ENCODE measurements at places on chromosomes 7 and 10.

- H3K36me3 ChIP-seq = peaks cover 18% of the 10 kb centered on the region
These were observed 46.8 kb downstream of the TET1 start for GRCh38 chr10:68606918-68607317.

DNA sequence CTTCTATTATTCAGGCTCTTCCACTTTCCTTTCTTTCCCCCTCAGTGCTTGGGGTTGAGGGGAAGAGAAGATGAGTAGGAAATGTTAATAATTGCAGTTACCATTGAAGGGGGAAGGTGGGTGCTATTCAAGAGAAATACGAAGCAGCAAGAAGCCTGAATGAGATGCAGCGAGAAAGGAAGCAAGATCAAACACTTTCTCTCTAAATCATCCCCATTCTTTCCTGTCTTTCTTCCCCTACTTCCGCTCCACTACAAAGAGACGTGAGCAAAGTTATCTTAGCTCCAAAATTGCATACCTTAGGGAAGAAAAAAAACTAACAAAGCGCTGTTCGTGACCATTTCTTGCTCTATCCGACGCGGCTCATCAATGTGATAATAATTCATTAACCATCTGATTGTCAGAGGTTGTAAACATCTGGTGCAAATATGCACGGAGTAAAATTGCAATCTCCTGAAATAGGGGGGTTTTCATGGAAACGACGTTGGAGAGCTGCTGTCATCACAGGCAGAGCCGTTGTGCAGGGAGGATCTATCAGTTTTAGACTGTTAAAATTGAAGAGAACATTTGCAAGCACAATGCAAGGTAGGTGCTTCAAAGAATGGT lies 15.2 kb upstream of the PARD3 start:
- no peaks in the 10 kb centered on the region for H3K36me3 ChIP-seq
- H3K4me3 ChIP-seq = no peak overlapping the region
- H3K27me3 ChIP-seq = no peaks in the 10 kb centered on the region
- no peak for DNase-seq
- no peak overlapping the region for H3K27ac ChIP-seq

DNA sequence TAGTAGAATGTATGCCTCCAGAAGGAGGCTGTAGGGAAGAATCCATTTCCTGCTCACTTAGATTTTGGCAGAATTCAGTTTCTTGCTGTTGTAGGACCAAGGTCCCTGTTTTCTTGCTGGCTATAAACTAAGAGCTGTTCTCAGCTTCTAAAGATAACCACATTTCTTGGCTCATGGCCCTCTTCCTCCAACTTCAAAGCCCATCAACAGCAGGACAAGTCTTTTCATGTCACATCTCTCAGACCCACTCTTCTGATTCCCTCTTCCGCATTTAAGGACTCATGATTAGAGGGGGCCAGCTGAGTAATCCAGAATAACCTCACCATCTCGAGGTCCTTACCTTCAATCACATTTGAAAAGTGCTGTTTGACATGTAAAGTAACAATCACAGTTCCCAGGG lies 8.2 kb upstream of the LSM8 start:
- H3K4me1 ChIP-seq = no peaks in the 10 kb centered on the region
- no peaks in the 10 kb centered on the region for H3K36me3 ChIP-seq
- no peak overlapping the region for H3K27ac ChIP-seq
- H3K27me3 ChIP-seq = no peaks in the 10 kb centered on the region
- DNase-seq = no peak

GRCh38 chr7:93036807-93037206 lies 81.0 kb downstream of the SAMD9 start:
- H3K27me3 ChIP-seq = no peaks in the 10 kb centered on the region
- peaks cover 6% of the 10 kb centered on the region for H3K4me1 ChIP-seq
- no peak for DNase-seq
- no peak overlapping the region for H3K27ac ChIP-seq
- H3K4me3 ChIP-seq = no peak overlapping the region
- no peaks in the 10 kb centered on the region for H3K36me3 ChIP-seq
